ENCODE measurements at places on chromosomes 3 and 15. TPM values are rescaled to one million over a fixed set of nuclear protein-coding genes. Genes with fewer than 3 reads are reported as not detected.

LSAMP gene
- not detected for total RNA-seq

ITPR1 gene
- total RNA-seq: 57.6 TPM

KNL1 gene
- total RNA-seq: 0.69 TPM

VGLL3 gene
- not detected for total RNA-seq

GRCh38 chr3:74651292-74651691 lies 36.8 kb upstream of the CNTN3 start:
- DNase-seq: no peak

DNA sequence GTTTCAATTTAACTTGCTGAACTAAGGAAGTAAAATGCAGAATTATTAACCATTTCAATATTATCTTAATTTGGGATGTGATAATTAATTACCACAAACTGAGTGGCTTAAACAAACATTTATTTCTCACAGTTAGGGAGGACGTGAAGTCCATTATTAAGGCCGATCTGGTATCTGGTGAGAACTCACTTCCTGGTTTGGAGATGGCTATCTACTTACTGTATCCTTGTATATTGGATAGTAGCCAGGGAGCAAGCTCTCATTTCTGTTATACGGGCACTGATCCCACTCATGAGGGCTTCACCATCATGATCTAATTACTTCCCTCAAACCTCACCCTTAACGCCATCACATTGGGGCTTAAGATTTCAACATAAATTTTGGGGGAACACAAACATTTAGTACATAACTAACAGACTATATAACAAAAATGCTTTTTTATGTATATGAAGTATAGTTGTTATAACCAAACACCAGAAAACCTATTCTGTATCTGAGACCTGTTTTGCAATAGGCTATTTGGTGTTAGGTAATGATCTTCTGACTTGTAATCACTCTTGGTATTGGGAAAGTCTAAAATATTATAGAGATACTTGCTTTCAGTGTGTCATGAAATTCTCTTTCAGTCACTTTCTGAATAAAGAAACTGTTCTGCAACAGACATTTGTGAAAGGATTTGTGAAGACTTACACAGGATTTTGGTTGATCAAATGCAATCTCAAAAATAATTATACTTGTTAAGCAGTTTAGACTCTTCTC lies 4.7 kb upstream of the KPNA4 start:
- no peak for DNase-seq

DNA sequence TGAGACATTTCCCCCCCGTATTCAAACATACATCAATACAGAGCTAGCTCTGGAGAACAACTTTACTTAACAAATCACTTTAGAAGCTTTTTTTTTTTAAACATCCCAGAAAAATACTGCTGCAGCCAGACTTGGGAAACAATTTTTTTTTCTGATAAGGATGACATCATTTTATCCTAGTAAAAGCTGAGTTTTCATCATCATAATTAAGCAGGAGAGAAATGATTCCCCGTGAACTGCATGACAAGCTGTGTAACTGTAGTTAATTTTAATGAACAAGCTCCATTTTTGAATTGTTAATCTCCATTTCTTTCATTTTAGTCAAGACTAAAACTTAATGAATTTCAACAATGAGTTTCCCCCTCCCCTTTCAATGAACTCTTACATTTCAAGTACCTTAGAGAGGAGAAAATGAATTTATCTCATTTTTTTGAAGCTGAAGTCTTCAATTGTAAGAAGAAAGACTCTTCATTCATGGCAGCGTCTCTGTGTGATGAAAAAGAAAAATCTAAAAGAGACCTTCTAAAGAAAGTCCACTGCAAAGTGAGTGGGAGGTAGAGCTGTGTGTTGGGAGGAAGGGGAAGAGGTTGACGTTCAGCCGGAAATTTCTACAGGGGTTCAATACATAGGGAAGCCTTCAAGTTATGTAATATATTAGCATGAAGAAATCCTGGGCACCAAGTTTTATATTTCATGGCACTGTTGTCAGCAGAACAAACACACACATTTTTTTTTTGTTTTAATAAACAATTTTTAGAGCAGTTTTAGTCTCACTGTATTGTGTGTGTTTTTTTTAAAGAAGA lies 31.7 kb downstream of the HES1 start:
- no peak for DNase-seq

- peak; percentile 49 for DNase-seq
Measured at GRCh38 chr3:71989165-71989564, 204.2 kb upstream of the PROK2 start.

GRCh38 chr15:34718681-34719665 lies 35.8 kb downstream of the GJD2 start:
- DNase-seq: no peak

GRCh38 chr15:29452881-29453731 lies 183.5 kb upstream of the NSMCE3 start:
- DNase-seq: no peak

- no peak for DNase-seq
Measured at GRCh38 chr3:152466784-152467183, 198.1 kb downstream of the MBNL1 start.

DNA sequence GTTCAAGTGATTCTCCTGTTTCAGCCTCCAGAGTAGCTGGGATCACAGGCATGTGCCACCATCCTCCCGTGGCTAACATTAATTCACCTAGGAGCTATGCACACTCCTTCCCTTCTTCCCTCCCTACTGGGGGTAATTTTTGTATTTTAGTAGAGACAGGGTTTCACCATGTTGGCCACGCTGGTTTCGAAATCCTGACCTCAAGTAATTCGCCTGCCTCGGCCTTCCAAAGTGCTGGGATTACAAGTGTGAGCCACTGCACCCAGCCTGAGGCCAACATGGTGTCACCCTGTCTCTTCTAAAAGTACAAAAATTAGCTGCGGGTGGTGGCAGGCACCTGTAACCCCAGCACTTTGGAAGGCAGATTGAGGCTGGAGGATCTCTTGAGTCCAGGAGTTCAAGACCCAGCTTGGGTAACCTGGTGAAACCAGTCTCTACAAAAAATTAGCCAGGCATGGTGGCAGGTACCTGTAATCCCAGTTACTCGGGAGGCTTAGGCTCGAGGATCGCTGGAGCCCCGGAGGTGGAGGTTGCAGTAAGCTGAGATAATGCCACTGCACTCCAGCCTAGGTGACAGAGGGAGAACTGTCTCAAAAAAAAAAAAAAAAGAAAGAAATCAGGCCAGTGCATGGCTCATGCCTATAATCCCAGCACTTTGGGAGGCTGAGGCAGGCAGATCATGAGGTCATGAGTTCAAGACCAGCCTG lies 6.1 kb downstream of the RNU5B-1 start:
- no peak for DNase-seq

DNA sequence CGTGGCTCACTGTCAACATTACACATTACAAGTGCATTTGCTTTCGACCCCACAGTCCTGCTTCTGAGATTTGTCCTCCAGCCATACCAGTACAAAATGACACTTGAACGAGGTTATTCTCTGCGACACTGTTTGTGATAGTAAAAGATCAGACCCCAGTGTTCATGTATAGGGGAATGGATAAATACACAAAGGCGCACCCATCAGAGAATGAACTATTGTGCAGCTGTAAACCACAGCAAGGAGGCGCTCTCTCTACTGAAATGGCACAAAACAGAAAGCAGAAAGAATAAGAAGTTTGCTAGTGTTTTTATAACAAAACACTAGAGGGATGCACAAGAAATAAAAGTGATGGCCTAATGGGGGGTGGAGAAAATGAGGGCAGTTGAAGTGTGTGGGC lies 4.9 kb upstream of the CHSY1 start:
- no peak for DNase-seq

GRCh38 chr15:48765022-48765421 lies 45.8 kb downstream of the CEP152 start:
- DNase-seq: no peak

DNA sequence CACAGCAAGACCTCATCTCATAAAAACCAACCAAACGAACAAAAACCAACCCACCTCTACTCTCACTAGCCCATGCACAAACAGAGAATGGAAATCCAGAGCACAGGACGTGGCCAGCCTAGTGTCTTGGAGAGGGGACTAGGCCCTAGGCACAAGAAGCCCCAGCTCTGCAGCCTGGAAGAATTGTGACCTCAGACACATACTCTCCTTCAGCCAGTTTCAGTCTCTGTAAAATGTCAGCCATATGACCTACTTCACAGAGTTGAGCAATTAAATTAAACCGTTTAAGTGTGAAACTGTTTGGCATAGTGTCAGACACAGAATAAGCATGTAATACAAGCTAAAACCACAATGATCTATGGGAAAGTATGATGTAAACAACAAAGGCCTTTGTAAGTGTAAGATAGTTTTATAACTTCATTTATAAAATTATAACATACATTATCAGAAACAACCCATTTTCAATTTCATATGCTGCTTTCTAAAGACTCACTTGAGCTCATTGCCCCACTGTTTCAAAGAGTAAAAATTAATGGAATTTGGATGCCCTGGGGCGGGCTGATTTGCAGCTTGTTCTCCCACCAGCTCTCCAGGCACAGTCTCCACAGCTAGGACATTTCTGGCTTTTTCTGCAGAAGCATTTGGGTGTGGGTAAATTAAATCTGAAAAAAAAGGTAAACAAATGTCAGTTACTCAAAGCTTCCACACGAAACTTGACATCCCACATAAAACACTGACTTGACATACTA lies 32.9 kb downstream of the TBC1D2B start:
- DNase-seq: peak; percentile 63

DNA sequence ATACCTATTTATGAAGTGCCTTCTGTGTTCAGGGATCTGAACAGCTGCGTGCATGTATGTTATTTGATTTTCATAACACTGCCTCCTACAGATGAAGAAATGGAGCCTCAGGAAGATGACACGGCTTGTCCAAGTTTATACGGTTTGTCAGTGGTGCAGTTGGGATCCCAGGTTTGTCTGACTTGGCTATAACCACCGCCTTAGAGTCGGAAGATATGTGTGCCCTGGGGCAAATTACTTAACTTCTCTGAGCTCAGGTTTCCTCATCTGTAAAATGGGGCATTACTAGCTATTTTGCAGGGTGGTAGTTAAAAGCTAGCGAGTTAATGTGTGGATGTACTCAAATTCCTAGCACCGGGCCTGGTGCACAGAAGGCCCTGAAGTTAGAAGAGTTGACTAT lies 54.1 kb upstream of the ANP32A start:
- no peak for DNase-seq

DNA sequence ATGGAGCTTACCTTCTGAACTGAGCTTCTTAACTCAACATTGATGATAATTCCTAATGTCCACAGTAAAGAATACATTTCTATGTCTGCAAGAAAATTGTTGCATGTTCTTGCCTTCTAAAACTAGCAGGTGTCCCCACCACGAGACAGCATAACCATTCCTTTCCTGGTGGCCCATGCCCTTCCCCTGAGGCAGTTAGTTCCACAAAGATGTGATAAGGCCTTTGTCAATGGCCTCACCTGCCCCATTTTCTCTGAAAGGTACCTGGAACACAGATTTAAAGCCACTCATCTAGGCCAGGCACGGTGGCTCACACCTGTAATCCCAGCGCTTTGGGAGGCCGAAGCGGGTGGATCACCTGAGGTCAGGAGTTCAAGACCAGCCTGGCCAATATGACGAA lies 21.0 kb upstream of the HTR3E start:
- DNase-seq: no peak
